ENCODE measurements at places on chromosomes 7 and 10.
A peak's percentile ranks its signal among the peaks of the same experiment; 100 is the strongest.

DNA sequence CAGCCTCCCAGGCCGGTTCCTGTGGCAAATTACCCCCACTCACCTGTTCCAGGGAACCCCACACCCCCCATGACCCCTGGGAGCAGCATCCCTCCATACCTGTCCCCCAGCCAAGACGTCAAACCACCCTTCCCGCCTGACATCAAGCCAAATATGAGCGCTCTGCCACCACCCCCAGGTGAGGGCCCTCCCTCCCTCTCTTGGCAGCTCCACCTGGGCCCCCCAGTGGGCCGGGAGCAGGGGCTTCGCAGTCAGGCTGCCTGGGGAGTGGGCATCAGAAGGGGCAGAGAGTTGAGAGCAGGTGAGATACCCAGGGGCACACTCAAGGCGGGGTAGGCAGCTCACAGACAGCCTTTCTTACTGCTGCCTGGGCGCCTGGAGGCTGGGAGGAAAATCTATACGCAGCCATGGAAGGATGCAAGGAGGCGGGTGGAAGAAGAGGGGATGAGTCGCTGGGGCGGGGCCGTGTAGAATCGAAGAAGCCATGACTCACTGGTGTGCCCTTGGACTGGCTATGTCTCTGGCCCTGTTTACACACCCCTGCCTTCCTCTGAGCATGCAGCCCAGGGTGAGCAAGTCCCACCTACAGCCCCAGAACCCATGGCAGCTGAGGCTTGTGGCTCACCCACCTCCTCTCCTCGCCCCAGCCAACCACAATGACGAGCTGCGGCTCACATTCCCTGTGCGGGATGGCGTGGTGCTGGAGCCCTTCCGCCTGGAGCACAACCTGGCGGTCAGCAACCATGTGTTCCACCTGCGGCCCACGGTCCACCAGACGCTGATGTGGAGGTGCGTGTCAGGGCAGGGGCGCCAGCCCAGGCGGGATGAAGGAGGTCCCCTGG lies 48.6 kb upstream of the PPIF start:
- peak; percentile 93 for DNase-seq
- H3K36me3 ChIP-seq, result peaks cover 64% of the 10 kb centered on the region
- no peak overlapping the region for H3K4me3 ChIP-seq
- no peaks in the 10 kb centered on the region for H3K27me3 ChIP-seq
- peaks cover 19% of the 10 kb centered on the region for H3K4me1 ChIP-seq

DNA sequence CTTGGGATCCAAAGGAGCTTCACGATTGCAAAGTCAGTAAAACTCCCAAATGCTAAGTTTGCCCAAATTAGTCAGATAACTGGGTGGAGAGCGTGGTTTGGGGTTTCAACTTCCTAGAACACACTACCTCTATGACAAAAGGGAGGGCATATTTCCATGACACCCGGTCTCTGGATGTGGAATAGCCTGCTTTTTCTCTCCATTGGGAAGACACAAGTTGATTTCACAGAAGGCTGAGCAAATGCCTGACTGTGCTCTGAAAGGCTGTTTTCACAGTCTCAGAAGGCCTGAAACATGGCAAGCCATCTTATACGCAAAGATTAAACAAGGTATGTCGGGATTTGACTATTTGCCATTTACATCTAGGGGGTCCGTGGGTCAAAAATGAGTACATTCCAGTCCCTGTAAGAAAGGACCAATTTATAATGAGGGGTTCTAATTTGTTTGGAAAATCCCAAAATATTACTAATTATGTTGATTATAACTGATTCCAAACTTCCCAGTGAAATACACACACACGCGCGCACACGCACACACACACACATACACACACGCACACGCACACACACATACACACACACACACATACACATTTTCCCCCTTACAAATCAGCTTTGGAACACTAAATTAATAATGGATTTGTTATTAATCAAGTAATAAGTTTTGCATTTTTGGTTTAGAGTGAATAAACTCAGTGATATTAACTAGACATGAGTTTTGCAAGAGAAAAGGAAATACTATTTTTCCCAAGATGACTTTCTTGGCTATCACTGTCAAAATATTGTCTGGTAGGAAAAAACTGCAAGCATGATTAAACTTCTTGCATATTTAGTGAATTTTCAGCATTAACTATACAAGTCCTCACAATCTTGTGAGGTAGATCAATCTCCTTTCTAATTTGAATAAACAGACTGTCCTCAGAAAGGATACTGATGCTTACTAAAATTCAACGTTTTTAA lies 105.0 kb downstream of the PRTFDC1 start:
- H3K27ac ChIP-seq, result no peak overlapping the region
- H3K4me1 ChIP-seq, result peaks cover 20% of the 10 kb centered on the region
- no peak overlapping the region for H3K4me3 ChIP-seq
- no peaks in the 10 kb centered on the region for H3K27me3 ChIP-seq

GRCh38 chr10:59718257-59718656 lies 8.6 kb upstream of the SLC16A9 start:
- H3K27ac ChIP-seq, result no peak overlapping the region
- no peak overlapping the region for H3K4me3 ChIP-seq
- no peaks in the 10 kb centered on the region for H3K27me3 ChIP-seq
- H3K4me1 ChIP-seq, result no peaks in the 10 kb centered on the region
- no peaks in the 10 kb centered on the region for H3K36me3 ChIP-seq
- no peak for DNase-seq

DNA sequence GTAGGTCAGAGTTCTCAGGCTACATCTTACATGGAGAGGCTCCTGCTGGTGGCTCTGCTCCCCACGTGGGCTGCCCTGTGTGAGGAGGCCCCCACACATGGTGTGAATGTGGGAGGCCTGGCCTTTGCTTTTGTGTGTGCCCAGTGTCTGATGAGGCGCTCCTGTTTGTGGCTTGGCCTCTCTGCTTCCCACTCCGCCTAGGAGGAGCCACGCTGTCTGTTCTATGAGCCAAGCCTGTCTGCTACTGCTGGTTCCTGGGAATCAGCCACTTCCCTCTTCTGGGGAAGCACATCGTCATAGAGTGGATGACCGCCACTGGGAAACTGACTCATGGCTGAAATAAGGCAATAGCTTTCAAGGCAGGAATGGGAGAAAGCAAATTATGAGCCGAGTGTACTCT lies 87.1 kb downstream of the CYP26A1 start:
- H3K27me3 ChIP-seq, result no peaks in the 10 kb centered on the region
- no peak for DNase-seq
- no peak overlapping the region for H3K27ac ChIP-seq
- H3K36me3 ChIP-seq, result no peaks in the 10 kb centered on the region

DNA sequence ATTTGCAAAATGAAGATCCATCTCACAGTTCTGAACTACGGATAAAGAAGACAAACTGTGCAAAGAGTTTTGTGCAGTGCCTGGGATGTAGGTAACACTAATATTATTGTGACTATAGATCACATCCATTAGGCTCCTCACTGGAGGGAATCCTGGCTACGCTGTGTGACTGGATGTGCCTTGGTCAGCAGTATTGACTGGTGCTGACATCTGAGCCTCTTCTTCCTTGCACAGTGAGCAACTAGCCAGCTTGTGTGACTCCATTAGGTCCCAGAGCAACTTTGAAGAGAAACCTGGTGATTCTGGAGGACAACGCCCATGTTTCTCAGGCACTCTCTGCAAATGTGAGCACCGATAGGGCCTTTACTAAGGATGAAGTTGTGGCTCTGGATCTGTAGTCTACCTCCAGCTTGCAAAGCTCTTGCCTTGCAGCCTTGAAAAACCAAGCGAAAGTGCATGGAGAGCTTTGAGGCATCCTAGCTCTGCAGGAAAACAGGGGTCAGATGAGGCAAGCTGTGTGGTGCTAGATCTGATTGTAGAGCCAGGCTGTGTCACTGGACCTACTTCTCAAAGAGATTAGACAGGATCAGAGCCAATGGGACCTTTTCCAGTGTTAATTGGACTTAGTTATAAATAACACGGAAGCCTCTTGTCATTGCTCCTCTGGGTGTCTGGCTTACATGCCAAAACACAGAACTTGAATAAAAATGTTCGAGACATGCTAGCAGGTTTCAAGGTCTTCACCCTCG lies 303.6 kb upstream of the LYZL1 start:
- no peaks in the 10 kb centered on the region for H3K36me3 ChIP-seq
- H3K4me1 ChIP-seq, result no peaks in the 10 kb centered on the region
- no peak for DNase-seq
- H3K4me3 ChIP-seq, result no peak overlapping the region
- no peak overlapping the region for H3K27ac ChIP-seq
- H3K27me3 ChIP-seq, result no peaks in the 10 kb centered on the region

GRCh38 chr10:11448545-11449244 lies 162.8 kb downstream of the USP6NL start:
- H3K36me3 ChIP-seq, result no peaks in the 10 kb centered on the region
- H3K4me3 ChIP-seq, result no peak overlapping the region
- no peaks in the 10 kb centered on the region for H3K4me1 ChIP-seq
- no peak overlapping the region for H3K27ac ChIP-seq
- DNase-seq, result no peak
- no peaks in the 10 kb centered on the region for H3K27me3 ChIP-seq

DNA sequence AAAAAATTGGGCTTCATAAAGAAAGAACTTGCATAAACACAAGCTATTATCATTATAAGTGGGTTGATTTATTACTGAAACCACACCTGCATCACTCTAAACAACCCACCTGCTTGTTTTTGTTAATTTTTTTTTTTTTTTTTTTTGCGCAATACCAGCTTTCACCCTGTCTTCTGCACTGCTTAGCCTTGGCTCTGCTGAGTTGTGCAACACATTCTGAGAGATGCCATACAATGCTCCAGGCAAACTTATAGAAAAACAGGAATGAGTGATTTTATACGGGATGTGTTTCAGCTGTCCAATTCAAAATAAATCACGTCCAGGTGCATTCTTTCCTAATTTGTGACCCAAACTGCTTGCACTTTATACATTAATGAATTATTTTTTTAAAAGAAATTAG lies 923.6 kb downstream of the GATA3 start:
- H3K27ac ChIP-seq, result no peak overlapping the region
- H3K27me3 ChIP-seq, result no peaks in the 10 kb centered on the region
- no peaks in the 10 kb centered on the region for H3K36me3 ChIP-seq
- DNase-seq, result no peak
- H3K4me1 ChIP-seq, result peaks cover 6% of the 10 kb centered on the region

Data from RWPE2 (cell line).